ENCODE measurements at places on chromosomes 4 and X.

- DNase-seq, result peak; percentile 21
Measured at GRCh38 chr4:121950680-121951520, 960 bp downstream of the TRPC3 start.

DNA sequence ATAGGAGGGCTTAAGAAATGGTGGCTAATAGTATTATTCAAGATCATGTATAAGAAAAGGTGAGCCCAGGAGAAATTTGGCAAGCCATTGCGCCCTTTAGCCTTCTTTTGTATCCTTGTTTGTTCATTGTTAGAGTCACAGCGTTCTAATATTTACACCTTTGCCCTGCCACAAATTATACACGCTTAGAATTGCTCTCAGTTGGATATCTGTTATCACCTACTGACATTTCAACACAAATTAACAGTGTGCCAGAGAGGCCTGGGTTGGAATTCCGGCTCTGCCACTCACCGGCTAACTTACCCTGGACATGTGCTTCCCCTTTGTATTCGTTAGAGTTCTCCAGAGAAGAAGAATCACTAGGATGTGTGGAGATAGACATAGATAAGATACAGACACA lies 148.7 kb upstream of the KIT start:
- DNase-seq, result no peak

DNA sequence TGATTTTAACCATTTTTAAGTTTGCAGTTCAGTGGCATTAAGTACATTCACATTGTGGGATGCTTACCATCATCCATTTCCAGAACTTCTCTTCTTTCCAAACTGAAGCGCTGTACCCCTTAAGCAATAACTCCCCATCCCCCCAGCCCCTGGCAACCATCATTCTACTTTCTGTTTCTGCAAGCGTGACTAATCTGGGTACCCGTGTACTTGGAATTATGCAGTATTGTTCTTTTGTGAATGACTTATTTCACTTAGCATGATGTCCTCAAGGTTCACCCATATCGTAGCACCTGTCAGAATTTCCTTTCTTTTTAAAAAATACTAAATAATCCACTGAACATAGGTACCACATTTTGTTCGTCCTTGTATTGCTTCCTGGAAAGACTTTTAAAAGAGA lies 32.9 kb downstream of the USP9X start:
- no peak for DNase-seq

DNA sequence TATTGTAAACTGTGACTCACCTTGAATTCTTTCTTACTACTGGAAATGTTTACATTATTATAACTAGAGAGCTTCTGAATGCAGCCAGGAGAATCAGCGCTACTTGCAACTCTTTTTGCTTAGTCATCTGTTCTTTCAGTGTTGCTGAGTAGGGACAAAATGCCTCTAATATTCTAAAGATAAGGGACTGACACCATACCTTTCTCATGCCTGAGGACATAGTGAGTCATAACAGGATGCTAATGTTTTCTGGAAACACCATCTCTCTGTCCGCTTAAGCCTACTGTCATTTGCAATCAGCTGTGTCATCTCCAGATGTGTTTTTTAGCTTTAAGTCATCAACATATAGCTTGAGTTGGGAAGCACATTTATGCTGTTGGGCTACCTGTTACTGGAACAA lies 108.3 kb downstream of the QRFPR start:
- peak; percentile 14 for DNase-seq

DNA sequence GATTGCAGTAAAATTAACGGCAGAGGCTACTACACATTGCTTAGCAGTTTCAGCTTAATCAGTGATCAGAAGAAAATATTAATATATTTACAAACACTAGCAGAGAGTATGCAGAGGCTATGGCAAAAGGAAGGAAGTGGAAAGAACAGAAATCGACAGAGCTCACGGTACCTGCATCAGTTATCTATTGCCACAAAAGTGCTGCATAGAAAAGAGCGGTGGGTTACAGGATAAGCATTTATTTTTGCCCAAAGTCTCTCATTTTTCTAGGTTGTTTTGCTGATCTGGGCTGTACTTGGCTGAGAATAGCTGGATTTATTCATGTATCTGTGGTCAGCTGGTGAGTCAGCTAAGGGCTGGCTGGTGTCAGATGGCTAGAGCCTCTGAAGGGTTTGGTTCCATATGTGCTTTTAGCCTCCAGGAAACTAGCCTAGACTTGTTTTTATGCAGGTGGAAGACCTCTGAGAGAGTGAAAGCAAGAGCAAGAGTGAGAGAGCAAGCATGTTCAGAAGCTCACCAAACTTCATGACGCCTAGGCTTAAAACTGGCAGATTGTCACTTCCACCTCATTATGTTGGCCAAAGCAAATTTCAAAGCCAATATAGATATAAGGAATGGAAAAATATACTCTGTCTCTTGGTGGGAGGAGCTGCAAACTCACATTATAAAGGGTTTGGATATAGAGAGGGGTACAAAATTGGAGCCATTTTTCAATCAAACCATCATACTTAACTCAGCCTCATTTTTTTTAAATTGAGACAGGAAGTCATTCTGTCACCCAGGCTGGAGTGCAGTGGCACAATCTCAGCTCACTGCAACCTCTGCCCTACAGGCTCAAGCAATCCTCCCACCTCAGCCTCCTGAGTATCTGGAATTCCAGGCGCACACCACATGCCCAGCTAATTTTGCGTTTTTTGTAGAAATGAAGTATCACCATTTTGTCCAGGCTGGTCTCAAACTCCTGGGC lies 153.2 kb upstream of the RPL34 start:
- peak; percentile 44 for DNase-seq

- DNase-seq, result no peak
Measured at GRCh38 chr4:159370286-159370685, 267.4 kb downstream of the RAPGEF2 start.

DNA sequence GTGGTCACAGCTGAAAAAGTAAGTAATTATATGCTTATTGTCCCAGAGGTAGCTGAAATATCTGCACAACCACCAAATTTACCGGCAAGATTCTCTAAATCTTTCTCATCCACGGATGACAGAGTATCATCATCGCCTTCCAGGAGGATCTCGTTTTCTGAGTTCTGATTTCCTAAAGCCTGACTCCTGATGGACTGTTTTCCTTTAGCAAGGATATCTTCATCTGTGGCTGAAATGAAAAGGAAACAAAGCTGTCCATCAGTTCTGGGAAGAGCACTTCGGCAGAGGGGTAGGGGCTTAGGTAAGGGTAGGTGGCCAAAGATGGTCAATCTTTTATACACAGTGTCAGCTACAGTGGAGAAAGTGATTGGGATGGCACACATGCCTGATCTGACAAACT lies 8.7 kb downstream of the MAB21L2 start:
- no peak for DNase-seq

GRCh38 chrX:2452317-2452784 lies 48.4 kb downstream of the DHRSX start:
- DNase-seq, result no peak

DNA sequence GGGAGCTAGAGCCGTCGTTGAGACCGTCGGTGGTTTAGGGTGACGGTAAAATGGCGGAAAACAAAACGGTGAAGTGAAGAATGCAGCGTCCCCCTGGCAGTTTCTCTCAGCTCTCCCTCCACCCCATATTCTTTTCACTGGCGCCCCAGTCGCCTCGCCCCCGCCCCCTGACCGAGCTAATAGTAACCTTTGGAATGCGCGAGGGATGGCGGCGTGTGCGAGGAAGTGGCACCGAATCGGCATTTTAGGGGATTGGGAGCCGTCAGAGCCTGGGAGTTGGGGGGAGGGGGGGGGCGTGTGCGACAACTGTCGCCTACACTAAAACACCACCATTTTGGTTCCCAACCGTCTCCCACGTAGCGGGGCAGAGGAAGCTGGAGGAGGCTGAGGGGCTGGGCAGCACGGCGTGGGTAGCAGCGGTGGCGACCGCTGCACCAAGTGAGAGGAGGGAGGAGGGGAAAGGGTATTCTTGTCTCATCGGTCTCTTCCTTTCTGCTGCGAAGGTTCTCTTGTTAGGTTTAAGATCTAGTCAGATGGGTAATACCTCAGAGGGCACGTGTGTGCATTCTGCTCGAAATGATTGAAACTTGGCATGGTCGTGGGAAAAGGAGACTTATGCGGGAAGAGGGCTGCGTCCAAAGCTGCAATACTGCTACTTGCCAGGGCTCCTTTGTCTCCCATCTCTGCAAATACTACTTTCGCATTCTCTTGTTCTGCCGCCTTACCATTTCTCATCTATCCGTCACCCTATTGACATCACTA lies 840 bp downstream of the ZNF711 start:
- DNase-seq, result peak; percentile 52

- DNase-seq, result no peak
Measured at GRCh38 chr4:64882311-64883086, 473.2 kb upstream of the TECRL start.

- DNase-seq, result no peak
Measured at GRCh38 chr4:39706334-39706733, 8.4 kb downstream of the UBE2K start.

DNA sequence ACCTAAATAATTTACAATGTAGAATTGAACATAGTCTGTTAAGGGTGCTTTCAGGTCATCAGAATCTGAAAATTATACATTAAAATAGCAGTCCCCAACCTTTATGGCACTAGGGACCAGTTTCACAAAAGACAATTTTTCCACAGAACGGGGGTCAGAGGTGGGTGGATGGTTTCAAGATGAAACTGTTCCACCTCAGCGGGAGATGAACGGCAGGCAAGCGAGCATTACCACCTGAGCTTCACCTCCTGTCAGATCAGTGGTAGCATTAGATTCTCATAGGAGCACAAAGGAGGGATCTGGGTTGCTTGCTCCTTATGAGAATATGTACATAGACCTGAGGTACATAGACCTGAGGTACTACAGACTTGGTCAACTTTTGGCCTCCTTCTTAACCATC lies 29.0 kb downstream of the LRBA start:
- DNase-seq, result no peak

GRCh38 chr4:39353478-39354253 lies 12.5 kb downstream of the RFC1 start:
- peak; percentile 54 for DNase-seq

- no peak for DNase-seq
Measured at GRCh38 chrX:44459501-44459900, 83.2 kb downstream of the FUNDC1 start.

Data from hematopoietic multipotent progenitor cell treated with erythropoietin and hydrocortisone succinate and interleukin-3 and kit ligand, for 6 days (in vitro differentiated cells).